NCI-H1417 treated with DMSO at 0.1 percent for 48 hours (cell line): ENCODE measurements at places on chromosomes 7 and 10.

GRCh38 chr10:18474118-18474455, 177.3 kb downstream of the NSUN6 start:
- no peak for DNase-seq

DNA sequence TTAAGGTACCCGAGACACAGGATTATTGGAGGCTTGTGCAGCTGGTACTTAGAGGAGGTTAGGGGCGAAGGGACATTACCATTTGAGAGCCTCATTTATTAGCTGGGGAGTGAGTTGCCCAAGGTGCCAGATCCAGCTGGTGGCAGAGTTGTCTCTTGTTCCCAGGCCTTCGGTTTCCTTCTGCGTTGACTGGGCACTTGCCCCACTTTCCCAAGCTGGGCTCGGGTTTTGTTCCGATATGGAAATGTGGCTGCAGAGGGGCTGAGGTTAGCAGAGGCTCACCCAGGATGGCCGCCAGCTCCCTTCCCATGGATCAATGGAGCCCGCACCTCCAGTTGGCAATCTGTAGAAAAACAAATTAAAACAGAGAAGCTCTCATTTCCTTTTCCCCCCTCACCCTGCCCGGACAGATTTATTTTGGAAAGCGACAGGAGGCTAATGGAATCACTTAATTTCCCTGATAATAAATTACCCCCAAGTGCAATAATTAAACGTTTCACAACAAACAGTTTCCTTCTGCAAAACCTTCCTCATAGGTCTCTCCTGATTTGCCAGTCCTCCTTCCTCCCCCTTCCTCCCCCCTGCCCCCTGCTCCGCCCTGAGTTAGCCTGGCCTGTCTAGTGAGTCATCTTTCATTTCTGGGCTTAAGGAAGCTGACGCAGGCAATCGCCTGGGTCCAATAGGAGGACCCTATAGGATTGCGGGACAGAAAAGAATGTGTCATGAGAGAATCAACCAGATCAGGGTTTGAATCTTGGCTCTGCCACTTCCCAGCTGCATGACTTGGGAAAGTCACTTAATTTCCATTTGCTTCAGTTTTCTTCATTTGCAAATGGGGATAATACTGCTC, 51.7 kb downstream of the ADRA2A start:
- no peak for DNase-seq

DNA sequence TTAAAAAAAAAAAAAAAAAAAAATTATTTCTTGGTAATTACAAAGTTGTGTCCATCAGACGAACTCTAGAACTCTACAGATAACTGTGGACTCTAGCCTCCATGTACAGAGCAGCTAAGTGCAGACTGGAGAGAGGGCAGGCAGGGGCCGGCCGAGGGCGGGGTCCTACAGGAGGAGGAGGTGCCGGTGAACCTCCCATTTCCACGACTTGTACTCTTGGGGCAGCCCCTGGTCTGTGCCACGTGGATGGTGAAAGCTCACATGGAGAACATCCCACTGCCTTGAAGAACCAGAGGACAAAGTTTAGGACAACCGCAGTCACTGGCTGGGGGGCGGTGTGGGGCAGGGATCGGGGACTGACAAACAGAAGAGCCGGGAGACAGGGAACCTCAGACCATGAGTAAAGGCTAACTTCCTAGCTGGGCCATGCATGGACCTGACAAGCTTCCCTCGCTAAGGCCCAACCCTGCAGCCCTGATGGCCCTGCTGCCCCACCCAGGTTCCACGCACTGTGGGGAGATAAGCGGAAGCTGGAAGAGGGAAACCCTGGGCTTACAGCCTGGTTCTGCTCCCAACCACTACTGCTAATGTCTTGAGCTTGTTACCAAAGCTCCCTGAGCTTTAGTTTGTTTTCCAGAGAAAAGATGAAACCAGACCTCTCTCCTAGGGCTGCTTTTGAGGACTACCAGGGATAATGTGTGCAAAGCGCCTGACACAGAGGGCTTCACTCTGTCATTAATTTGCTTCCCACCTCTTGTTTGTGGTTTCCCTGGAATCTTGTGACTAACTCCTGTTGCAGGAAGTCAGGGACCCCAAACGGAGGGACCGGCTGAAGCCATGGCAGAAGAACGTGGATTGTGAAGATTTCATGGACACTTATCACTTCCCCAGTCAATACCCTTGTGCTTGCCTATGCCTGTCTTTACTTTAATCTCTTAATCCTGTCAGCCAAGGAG, 16.1 kb upstream of the SEC61G start:
- DNase-seq = no peak

DNA sequence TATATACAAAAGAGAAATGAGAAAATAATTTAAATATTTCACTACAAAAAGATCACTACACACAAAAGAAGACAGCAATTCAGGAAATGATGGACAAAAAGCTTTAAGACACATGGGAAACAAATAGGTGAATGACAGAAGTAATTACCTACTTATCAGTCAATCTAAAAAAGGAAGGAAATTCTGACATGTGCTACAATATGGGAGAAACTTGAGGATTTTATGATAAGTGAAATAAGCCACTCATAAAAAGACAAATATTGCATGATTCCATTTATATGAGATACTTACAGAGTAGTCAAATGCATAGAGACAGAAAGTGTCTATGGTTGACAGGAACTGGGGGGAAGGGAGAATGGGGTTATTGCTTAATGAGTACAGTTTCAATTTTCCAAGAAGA, 339.2 kb downstream of the CALN1 start:
- DNase-seq = no peak

DNA sequence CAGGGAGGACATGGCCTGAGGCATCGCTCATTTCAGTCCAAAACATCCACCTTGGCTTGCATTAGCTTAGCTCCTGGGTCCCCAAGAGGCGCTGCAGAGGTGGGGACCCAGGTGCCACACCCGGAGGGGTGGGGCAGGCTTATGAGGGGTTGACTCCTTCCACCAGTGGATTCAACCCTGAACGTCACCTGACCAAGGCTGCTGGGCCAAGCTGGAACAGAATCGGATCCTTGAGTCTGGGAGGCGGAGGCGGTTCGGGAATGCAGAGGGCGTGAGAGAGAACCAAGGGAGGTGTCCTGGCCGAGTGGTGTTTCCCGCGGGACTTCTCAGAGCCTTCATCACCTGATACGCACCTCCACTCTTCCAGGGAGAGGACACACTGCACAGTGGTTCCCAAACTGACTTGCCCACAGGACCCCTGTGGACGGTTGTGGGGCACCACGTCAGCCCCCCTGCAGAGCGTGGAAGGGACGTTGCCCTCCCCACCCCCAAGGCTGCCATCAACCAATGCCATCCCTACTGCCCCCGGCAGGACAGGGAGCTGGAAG, 4.5 kb upstream of the MICALL2 start:
- DNase-seq = no peak

DNA sequence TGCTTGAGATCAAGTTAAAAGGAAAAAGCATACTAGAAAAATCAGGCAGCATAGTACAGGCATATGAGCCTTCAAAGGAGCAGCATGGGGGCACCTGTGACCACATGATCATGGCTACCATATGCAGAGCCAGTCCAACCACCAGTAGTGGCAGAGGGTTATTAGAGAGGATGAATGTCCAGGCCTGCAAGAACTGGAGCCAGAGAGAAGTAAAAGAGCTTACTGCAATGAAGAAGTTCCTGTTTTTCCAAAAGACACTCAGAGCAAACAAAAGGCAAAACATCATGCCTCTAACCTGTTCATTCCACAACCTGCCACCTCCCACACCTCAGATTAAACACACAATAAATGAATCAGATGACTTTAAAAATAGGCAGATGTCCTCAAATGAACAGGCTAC, 99.6 kb upstream of the NAMPT start:
- no peak for DNase-seq

GRCh38 chr10:3902809-3903410, 117.9 kb upstream of the KLF6 start:
- DNase-seq = no peak

DNA sequence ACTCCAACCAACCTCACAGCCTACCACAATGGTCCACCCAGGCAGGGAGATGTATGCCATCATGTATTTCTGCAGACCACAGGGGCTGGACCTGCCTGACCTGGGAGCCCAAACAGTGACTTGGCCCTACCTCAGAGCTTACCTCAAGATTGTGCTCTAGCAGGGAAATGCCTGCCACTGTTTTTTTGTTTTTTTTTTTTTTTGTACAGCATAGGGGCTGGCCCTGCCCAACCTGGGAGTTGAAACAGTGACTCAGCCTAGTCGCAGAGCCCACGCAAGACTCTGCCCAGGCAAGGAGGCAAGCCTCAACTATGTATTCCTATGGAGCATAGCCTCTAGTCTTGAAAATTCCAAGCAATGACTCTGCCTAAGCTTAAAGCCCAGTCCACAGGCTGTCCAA, 39.3 kb upstream of the CDK6 start:
- no peak for DNase-seq

DNA sequence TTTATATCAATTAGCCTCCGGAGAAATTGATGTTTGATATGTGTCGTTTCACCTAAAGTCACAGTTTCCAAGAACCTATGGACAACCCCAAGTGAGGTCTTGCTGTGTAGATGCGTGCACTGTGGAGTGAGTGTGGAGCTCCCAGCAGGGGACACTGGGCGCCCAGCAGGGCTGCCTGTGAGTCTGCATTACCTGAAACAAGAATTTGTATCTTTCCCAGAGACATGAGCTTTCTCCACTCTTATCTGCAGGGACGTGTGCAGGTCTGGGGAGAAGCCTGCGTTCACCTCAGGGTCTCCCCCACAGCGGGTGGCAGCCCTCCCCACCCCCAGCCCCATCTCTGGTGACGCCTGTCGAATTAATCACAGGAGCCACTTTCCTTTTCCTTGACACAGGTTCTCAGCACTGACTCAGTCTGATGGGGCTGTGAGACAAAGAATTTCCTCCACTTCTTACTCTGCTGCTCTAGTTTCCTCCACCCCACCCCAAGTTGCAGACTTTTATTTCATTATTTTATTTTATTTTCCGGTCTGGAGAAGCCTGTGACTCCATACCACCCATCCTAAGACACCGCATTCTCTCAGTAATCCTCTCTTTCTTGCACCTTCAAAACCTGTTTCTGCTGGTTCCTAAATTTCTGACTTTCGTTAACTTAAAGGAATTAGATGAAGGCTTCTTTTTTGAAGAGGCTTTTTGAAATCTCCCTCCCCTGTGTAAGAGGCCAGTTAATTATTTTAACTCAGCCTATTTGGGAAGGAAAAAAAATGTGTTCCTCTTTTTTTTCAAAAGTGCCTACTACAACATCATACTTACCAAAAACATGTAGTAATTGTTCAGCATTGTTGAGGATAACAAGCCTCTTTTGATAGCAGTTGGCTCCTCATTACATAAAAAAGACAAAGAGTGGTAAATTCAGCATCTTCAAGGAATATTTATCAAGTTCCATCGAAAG, 17.0 kb upstream of the INSIG1 start:
- no peak for DNase-seq

- DNase-seq = no peak
These were observed 2.2 kb downstream of the PDZD7 start for GRCh38 chr10:101028446-101029337.

GRCh38 chr7:18308938-18309337, 186.6 kb upstream of the HDAC9 start:
- DNase-seq = no peak

GRCh38 chr7:156896388-156897022, 3.5 kb upstream of the LMBR1 start:
- DNase-seq = no peak

DNA sequence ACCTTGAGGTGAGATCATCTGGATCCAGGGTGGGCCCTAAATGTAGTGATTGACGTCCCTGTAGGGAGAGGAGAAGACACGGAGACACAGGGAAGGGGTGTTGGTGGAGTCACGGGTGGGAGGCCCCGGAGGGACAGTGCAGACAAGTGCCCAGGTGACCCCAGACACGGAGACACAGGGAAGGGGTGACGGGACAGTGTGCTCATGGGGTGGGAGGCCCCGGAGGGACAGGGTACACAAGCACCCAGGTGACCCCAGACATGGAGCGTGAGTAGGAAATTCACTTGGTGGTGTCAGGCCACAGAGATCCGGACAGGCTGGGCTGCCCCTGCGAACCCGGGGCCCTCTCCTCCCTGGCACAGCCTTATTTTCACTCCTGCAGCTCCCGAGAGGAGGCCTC, 176.9 kb downstream of the PTPRN2 start:
- DNase-seq = no peak

GRCh38 chr10:101134299-101135127, 3.4 kb downstream of the TLX1 start:
- DNase-seq = no peak

- no peak for DNase-seq
These were observed 57.5 kb upstream of the ZNF32 start for GRCh38 chr10:43706166-43706565.

GRCh38 chr10:118522791-118523498, 72.5 kb downstream of the PRLHR start:
- DNase-seq = no peak

DNA sequence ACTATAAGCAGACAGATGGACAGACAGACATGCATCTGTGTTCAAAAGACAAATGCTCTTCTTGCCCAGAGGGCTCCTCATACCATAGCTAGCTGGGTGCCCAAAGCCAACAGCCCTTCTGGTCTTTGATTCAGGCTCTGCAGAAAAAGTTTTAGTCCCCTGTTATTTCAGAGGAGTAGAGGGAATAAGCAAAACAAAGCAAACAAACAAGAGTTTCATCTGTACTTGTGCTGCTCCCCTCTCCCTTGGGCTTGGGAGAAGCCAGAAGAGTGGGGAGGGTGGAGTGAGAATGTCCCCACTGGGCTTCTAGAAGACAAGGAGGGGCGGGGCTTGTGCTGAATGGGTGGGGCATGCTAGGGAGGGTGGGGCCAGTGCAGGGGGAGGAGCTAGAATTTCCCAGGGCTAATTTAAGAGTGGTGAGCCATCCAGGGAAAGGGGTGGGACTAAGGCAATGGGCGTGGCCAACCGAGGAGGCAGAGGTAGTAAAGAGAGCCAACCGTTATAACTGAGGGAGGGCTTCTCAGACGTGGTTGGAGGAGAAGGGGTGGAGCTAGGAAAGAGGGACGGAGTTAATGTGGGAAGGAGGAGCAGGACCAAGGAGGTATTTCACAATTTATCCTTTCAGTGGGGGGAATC, 101.2 kb upstream of the MGMT start:
- DNase-seq = no peak

DNA sequence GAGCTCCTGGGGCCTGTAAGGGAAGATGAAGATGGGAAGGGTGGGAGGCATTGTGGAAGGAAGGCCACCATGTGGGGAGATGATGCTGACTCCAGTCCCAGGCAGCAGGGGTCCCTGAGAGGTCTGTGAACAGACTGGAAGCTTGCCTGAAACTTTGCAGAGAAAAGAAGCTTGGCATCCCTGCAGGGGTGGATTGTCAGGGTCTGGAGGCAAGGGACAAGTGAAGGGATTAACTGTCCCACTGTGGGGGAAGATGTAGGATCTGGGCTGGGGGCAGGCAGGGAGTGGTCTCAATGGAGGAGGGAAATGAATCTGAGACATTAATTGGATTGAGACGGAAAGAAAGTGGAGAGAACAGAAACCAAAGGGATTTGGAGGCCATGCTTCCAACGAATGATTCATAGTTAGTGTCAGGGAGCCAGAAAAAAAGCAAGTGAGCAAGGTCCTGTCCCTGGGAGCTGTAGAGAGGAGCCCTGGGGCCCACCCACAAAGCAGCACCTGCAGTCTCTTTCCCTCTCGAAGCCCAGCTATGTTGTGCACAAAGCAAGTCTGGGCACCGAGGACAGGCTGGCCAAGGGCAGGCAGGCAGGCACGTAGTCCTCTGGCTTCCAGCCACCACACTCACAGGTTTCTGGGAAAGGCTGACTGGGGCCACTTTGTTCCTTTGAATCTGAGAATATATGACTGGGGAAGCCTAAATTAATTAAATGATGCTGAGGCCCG, 4.7 kb upstream of the SLC18A3 start:
- DNase-seq = no peak

GRCh38 chr7:127347567-127348246, 44.8 kb downstream of the ZNF800 start:
- peak; percentile 44 for DNase-seq
